ENCODE measurements at places on chromosomes 7 and 10.

- no peak for DNase-seq
Observed at GRCh38 chr10:48516911-48517310, 88.0 kb downstream of the ARHGAP22 start.

- DNase-seq: no peak
Observed at GRCh38 chr7:45080265-45080957, 8.4 kb downstream of the NACAD start.

- DNase-seq: no peak
Observed at GRCh38 chr7:50534690-50535290, 30.4 kb downstream of the DDC start.

- no peak for DNase-seq
Observed at GRCh38 chr10:13924040-13924725, 337.4 kb downstream of the PRPF18 start.

DNA sequence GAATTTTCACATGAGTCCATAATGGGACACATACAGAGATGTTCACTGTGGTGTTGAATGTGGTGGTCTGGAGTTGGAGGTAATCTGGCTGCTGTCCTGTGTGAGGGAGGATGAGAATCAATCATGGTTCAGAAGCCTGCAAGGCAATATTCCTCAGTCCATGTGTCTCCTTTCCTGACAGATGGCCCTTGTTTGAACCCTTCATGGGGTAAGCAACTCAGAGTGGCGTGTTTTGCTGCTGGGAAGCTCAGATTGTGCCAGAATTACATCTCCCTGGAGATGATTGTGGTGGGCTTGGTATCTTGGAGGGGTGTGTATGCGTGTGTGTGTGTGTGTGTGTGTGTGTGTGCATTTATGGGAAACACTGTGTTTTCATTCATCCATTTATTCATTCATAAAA, 44.5 kb upstream of the COMTD1 start:
- no peak for DNase-seq

DNA sequence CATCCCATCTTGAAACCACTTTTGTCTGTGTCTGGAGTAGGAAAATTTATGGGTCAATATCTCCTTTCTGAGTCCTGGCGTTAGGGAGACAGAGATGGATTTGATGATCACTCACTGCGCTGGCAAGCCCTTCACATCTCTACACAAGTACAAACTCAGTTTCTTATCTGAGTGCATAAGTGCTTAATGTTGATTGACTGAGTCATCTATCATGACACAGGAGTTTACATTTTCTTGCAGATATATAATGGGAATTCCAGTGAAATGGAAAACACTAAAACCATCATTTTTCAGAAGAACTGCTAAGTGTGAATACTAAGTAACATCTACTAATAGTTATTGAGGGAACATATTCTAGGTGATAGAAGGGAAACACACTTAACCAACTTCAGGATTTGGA, 763.9 kb upstream of the COBL start:
- no peak for DNase-seq

DNA sequence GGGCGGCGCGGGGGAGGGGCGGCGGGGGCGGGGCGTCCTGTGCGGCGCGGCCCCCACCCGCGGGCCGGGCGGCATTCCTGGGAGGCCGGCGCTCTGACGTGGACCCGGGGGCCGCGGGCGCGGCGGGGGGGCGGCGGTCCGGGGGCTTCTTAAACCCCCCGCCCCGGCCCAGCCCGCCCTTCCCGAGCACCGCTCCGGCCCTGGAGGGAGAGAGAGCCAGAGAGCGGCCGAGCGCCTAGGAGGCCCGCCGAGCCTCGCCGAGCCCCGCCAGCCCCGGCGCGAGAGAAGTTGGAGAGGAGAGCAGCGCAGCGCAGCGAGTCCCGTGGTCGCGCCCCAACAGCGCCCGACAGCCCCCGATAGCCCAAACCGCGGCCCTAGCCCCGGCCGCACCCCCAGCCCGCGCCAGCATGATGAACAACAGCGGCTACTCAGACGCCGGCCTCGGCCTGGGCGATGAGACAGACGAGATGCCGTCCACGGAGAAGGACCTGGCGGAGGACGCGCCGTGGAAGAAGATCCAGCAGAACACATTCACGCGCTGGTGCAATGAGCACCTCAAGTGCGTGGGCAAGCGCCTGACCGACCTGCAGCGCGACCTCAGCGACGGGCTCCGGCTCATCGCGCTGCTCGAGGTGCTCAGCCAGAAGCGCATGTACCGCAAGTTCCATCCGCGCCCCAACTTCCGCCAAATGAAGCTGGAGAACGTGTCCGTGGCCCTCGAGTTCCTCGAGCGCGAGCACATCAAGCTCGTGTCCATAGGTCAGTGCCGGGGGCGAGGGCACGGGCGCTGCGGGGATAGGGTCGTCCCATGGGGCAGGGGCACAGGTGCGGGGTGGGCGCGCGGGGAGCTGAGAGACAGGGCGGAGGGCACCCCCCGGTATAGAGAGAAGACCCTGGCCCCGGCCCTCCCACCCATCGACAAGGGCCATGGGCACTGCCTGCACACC, at the start of gene FLNC:
TSS of gene FLNC (plus strand) at position 176 of the 947 bp plus-strand sequence. CDS start at position 408, 232 bp downstream.
- no peak for DNase-seq

DNA sequence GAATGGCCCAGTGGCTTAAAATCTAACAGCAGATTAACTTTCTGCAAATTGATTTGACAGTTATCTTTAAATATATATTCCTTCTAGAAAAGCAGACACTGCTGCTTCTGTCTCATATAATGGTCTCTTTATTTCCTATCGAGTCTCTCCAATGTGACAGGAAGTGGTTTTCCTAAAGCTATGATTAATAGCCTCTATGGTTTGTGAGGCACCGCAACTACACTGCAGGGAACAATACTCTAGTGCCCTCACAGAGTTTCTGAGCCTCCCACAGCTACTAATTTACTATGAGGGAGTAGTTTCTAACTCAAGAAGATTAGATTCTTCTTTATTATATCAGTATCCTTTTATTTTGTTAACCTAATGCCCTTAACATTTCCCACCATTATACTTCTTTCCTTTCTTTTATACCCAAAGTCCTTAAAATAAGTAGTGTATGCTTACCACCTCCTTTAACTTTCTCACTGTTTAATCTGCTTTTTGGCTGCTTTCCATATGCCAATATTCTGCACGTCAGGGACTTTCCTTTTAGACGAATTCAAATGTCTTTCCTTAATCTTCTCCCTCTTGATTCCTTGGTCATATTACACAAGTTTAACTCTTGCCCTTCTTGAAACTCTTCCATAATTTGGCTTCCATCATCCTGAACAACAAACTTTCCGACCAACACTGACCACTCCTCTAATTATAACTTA, 23.8 kb upstream of the AHR start:
- DNase-seq: no peak

- no peak for DNase-seq
Observed at GRCh38 chr7:41656366-41656765, 46.5 kb downstream of the INHBA start.

DNA sequence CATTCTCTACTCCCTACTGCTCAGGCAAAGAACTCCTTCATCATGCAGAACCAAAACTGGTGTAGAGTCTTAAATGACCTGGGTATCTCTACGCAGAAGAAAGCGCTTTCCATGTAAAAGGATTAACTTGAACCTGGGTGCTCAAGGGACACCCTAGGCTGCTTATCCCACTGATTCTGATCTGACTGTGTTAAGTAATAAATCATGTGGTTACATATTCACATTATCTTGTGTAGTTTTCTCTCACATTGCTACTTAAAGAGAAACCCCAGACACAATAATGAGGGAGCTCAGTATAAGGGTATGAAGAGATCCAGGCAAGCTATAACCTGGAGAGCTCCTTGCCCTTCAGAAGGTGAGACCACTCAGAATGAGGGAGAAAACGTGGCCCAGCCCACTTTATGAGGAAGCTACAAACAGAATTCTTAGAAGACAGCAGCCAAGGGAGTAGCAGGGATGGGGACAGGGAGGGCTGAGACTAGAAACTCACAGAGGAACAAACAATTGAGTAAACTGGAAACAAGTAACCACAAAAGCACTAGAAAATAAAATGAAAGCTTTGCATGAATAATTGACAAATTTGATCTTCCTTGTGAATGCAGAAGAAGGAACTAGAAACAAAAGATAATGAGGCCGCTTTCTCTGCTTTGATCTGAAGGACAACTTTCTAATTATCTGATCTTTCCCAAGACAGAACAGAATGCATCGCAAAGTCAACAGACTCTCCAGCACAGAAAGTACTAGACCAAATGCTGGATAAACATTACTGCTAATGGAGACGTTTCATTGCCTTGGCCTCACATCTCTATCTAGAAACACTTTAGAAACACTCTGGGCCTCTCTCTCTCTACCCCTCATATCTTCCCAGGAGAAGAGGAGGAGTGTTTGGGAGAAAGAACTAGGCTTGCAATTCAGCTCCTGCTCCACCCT, 76.1 kb downstream of the LRRC17 start:
- DNase-seq: no peak

GRCh38 chr7:66800591-66800990, 60.1 kb downstream of the RABGEF1 start:
- no peak for DNase-seq

DNA sequence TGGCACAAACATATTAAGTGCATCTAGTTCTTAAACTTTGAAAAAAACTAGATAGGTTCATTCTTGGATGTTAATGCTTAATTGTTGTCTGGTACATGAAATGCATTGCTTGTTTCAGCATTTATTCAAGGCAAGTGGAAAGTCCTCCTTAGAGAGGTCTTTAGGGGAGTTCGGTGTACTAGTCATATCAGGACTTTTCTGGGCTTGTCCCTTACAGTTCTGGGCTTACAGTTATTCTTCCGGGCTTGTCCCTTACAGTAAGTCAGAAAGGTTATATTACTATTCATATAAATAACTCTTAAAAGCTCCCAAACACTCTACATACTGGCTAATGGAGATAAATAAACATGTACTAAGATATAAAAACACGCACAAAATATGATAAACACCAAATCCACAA, 61.6 kb upstream of the MRLN start:
- DNase-seq: no peak

DNA sequence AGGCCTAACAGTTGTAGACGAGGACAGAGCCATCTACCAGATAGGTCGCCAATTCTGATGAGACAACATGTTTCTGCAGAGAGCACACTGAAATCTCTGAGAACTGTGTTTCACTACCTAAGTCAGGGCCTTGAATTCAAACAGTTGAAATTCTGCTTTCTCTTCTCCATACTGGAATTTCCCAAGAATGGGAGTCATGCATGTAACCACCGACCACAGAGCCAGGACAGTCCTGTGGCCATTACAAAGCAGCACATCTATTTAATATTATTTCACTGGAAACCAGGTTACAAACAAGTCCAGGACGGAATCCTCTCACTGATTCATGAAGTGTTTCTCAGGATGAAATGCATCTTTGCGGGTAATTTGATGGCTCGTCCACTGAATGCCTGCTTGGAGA, 62.0 kb upstream of the ST8SIA6 start:
- DNase-seq: no peak
